ENCODE measurements at places on chromosomes 7 and 10. TPM values are rescaled to one million over a fixed set of nuclear protein-coding genes. Genes with fewer than 3 reads are reported as not detected.

The ZNF511 gene
- total RNA-seq, result 57.1 TPM

The SSBP1 gene
- 191 TPM for total RNA-seq

The FAM180A gene
- total RNA-seq, result not detected

The TLX1 gene
- not detected for total RNA-seq

The SH2B2 gene
- total RNA-seq, result 54.1 TPM

DNA sequence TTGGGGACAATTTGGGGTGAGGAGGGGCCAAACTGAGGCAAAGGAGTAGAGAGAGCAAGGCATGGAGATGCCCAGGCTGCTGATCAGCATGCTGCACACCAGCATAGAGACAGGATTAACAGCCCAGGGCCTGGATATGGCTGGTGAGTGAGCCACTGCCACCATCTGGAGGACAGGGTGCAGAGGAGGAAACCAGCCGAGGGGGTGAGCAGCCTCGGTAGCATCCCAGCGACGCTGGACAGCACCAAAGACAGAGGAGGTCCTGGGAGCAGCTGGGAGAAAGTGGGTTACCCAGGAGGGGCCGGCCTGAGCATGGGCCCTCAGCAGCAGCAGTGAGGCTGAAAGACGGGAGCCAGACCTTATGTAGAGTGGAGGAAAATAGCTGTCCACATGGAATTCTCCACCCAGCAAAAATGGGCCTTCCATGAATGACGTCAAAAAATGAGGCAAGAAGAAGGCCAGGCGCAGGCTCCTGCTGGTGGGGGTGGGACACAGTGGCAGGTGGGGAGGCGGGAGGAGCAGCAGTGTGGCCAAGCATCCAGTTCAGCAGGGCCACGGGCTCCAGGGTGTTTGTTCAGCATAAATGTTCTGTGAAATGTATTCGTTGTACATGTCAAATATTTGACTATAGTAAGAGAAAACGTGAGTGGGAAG is 16.7 kb downstream of the RET start:
- no peak for DNase-seq

DNA sequence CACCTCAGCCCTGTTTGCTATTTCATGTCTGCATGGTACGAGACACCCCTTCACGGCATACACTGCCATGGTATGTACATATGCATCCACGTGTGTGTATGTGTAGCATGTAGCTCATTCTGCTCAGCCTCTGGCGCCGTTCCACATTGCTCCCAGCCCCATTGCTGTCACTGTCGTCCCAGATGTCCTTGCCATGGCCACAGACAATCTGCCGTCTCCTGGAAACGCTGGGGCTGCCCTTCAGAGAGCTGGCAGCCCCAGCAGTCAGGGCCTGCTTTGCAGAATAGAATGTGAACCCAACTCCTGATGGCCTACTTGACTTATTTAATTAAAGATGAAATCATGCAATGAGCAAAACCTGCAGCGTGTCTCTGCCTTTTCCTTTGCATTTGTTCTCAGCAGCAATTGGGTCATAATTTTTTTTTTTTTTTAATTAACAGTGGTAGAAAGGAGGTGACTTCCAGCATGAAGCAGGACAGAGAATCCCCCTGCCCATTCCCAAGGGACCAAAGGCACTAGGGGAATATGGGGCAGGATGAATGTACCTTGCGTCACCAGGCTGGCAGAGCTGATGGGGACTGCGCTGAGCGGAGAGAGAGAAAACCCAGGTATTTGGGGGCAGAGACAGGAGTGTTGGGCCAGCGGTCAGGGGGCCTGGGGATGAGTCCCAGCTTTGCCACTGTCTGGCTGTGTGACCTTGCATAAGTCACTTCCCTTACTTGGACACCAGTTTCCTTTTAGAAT is 49.2 kb downstream of the CHST3 start:
- no peak for DNase-seq

- no peak for DNase-seq
These were observed 56.3 kb upstream of the TMEM72 start for GRCh38 chr10:44854693-44855350.

- no peak for DNase-seq
These were observed 48.3 kb upstream of the RPA3 start for GRCh38 chr7:7766671-7767070.

DNA sequence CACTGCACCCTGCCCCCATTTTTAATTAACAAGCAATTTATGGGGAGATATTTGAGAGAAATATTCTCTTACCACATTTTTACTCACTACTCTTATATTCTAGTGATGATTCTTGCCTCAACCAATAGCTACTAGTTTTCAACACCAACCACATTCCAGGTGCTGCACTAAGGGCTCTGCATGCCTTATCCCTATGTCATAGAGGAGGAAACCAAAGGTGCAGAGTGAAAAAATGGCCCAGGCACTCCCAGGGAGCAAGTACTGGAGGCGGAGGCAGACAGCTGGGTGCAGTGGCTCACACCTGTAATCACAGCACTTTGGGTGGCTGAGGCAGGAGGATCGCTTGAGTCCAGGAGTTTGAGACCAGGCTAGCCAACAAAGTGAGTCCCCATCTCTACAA is 35.5 kb upstream of the TPST1 start:
- DNase-seq, result no peak

DNA sequence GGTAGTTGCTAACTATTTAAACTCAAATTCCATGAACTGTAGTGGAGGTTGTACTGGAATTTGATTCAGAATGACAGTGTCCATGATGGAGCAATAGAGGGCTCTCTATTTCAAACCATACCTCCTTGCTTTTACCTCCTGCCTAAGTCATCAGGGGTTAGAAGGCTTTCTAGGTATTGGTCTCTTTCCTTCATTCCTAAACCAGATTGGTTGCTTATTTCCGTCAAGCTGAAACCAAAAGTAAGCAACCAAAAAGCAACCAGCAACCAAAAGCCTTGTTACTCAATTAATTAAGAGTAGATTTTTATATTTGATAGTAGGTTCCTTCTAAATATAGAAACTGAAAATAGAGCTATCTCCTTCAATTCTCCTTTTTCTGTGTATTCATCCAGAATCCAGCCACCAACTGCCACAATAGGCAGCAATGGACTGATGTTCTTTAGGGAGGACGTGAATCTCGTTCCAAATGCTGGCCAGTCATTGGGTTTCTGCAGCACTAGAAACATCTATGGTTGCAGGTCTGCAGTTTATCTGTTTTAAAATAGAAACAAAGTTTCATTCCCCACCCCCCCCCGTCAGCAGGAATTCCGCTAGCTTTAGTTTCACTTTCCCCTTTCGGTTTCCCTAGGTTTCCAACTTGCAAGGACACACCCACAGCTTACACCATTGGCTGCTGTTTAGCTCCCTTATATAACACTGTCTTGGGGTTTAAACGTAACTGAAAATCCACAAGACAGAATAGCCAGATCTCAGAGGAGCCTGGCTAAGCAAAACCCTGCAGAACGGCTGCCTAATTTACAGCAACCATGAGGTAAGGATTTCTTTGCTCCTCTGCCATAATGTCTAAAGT is at the start of gene IFIT1:
TSS of gene IFIT1 (plus strand) at position 717 of the 850 bp plus-strand sequence. CDS start at position 807, 90 bp downstream.
- peak; percentile 80 for DNase-seq

Measured in GM12878 (cell line).